ENCODE measurements at places on chromosomes 7 and 10. TPM values are rescaled to one million over a fixed set of nuclear protein-coding genes. Genes with fewer than 3 reads are reported as not detected.

C7orf57 gene
- not detected for total RNA-seq

GRCh38 chr10:97731346-97732051, 5.4 kb upstream of the ZFYVE27 start:
- peak; percentile 82 for DNase-seq

DNA sequence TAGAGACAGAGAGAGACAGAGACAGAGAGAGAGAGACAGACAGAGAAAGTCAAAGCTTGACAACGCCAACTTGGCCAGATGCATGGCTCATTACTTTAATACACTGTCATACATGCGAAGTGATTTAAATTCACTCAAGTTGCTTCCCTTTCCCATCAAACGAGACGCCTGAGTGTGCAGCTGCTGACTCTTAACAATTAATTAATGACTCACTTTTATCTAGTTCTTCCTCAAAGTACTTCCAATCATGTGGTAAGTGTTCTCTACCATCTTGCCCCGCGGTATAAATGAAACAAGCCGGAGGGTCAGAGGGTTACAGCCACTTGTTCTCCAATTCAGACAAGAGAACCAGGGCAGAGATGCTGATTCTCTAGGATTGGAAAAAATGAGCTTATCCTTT, 90.8 kb downstream of the SFMBT2 start:
- DNase-seq = peak; percentile 37

- DNase-seq = no peak
Observed at GRCh38 chr10:70035531-70035930, 17.1 kb upstream of the MACROH2A2 start.

Measured in fibroblast of lung (primary cell).